Mucosa of descending colon (tissue), 3 donors: ENCODE measurements at places on chromosomes 16 and 17. TPM values are rescaled to one million over a fixed set of nuclear protein-coding genes. Genes with fewer than 3 reads are reported as not detected.

DNA sequence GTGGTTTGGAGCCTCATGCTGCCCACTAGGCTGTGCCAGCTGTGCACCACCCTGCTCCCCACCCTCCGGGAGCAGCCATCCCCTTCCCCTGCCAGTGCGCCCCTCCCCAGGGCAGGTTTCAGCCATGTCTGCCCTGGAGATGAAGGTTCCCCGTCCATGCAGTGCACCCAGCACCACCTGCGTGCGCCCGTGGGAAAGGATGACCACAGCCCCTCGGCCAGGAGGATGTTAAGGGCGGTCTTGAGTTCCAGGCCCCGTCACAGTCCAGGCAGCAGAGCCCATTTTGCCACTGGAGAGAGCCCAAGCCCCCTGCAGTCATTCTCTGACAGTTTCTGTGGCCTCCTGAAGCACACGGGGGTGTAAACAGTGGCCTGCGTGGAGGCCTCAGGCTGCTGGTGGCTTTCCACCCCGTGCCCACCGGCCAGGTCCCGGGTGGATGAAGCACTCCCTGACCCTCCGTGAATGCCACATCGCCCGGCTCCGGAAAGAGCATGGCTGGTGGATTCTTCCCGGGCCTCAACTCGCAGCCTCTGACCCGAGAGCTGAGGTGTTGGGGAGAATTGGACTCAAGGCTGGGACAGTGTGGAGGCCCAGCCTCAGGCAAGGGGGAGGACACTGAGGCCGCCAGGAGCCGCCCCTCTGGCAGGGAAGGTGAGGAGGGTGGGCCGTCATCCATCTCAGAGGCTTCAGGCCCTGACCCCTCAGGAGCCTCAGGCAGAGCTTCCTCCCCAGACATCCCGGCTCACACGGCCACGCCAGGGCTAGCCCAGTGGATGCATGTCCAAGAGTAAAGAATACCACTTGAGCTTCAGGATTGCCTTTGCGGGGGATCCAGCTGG, 69.7 kb upstream of the CHMP6 start:
- DNase-seq = no peak

- no peak for DNase-seq
Observed at GRCh38 chr17:49887744-49888360, 40.0 kb upstream of the TAC4 start.

DNA sequence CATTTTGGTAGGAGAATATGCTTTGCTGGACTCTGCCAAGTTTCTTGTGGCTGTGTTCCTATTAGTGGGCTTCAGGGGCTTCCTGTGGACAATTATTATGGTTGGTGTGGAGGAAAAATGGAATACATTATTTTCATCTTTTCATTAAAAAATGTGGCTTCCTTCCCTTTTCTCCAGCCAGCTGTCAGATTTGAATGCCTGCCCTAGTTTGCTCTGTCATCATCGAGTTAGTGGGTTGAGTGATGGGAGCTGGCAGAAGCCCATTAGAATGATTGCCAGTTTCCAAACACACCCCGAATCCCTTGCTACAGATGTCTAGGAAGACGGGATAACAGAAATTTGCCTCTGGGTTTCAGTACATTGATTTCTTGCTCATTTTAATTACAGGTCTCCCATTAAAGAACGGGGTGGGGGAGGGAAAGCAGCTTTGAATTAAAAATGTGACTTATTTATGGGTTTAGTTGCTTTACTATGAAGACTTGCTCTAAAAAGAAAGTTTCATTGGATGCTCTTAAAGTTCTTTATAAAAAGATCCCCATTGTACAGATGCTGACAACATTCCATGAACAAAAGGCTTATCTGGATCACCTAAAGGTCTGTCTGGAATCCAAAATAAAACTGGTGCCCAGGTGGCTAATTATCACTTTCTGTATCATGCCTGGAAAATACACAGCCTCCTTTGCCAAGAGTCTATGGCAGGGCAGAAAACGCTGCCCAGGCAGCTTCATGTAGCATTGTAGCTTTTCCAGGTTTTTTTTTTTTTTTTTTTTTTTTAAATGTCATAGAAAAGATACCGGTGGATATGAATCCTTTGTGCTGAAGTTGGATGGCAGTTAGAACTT, 103.6 kb downstream of the PRKCA start:
- DNase-seq = no peak

GRCh38 chr16:525520-526180, 1.9 kb upstream of the CAPN15 start:
- DNase-seq = no peak

- no peak for DNase-seq
Observed at GRCh38 chr17:6524520-6524919, 31.8 kb downstream of the PITPNM3 start.

DNA sequence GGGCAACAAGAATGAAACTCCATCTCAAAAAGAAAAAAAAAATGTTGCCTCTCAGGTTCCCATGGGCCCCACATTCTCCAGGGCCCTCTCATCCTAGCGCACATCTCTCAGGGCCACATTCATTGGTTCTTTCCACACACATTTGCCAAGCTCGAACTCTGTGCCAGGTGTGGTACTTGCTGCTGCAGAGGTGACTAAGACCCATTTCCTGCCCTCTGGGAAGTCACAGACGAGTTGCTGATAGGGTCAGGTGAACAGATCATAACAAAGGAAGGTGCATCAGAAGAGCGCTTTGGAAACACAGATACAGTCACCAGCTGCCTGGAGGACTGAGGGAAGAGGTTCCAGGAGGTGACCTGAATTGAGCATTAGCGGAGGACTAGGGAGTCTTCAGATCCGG, 1.0 kb downstream of the GSDMA start:
- DNase-seq = no peak

- no peak for DNase-seq
Observed at GRCh38 chr17:45907750-45908395, 13.5 kb downstream of the MAPT start.

DNA sequence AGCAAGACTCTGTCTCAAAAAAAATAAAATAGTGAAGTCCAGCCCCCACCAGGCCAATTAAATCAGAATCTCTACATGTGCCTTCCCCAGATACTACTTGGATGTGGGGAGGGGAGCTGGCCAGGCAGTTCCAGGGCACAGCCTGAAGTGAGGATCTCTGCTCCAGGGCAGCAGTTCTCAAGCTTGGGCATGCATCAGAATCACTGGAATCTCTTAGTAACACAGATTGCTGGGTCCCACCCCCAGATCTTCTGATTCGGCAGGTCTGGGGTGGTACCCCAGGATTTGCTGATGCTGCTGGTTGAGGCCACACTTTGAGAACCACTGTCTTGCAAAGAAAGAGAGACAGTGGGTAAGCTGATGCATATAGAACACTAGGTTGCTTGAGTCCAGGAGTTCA, 8.3 kb upstream of the CDH5 start:
- no peak for DNase-seq

- no peak for DNase-seq
Observed at GRCh38 chr17:75277664-75278071, 6.6 kb upstream of the MIF4GD start.

The DHRS7C gene
- total RNA-seq = not detected

The CETP gene
- total RNA-seq = not detected
